CD4-positive, alpha-beta T cell treated with Interleukin-6 for 4 hours (primary cell): ENCODE measurements at places on chromosomes 11 and 22.

- DNase-seq: no peak
These were observed 103.3 kb upstream of the TOP3B start for GRCh38 chr22:22085702-22086500.

DNA sequence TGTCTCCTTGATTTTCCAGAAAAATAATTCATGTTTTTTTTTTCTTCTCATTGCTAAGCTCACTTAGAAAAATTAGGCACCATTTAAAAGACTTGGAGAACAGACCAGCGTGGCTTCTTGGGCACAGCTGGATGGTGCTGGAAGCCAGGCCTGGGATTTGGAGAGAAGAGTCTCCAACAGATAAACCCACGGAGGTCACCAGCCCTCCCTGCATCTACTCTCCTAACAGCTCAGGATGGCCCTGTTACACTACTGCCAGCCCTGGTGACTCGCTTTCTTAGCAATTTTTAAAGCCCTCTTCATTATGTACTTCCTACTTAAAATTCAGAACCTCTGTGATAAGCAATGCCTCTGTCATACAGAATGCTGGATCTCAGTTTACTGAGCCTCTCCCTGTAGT, 1.7 kb downstream of the PTH start:
- no peak for DNase-seq

- no peak for DNase-seq
These were observed 277.3 kb downstream of the CASP12 start for GRCh38 chr11:104620991-104621390.

DNA sequence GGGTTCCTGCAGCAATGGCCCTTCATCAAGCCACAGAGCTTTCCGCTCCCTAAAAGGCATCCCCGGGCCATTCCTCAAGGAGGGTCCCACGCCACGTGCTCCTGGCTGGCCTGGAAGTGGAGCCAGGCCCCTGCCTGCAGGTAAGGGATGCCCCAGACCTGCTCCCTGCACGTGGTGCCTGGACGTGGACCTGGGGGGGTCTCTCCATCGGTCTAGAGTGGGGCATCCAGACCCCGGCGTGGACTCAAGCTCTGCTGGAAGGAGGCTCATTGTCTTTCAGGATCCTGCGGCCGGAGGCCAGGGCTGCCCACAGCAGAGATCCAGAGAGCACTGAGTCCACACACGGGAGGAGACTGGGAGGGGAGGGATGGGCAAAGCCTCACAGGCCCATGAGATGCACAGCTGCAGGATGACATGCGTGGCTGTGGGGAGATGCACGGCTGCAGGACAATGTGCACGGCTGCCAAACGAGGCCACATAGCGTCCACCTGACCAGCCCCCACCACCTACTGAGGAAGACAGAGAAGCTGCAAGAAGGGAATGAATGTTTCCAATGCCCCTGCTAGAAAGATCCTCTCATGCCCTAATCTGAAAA, 236.7 kb downstream of the BRD1 start:
- no peak for DNase-seq

DNA sequence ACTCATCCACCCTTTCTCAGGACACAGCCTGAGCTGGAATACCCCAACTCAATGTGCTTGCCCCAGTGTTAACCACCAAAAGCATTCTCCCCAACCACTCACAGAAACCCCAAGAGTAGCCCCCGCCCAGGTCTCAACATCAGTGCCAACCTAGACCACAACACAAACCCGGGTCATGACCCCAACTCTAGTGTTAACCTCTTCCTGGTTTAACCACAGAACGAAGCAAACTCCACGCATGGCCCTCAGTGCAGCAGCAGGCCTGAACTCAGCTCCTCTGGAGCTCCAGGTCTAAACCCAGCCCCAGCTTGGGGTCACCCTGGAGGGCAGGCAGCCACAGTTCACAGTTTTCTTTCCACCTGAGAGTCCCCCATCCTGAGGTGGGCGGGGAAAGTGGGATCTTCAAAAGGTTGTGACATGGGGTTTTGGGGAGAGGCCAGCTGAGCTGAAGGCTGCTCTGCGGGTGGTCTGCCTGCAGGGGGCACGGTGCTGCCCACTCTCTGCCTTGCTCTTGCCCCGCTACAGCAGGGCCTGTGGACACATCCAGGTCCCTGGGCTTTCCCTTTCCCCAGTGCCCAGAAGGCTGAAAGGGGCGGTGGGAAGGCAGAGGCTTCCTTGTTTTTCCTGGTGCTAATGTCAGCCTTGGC, 37.9 kb downstream of the NECTIN1 start:
- DNase-seq: no peak

DNA sequence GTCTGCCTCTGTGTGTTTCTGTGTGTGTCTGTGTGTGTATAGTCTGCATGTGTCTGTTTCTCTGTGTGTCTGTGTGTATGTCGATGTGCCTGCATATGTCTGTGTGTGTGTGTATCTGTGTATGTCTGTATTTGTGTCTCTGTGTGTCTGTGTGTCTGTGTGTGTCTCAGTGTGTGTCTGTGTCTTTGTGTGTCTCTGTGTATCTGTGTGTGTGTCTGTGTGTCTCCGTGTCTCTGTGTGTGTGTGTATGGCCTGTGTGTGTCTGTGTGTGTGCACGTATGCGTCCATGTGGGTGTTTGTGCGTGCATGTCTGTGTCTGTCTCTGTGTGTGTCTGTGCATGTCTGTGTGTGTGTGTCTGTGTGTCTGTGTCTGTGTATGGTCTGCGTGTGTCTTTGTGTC, 439 bp downstream of the SNX32 start:
- no peak for DNase-seq

DNA sequence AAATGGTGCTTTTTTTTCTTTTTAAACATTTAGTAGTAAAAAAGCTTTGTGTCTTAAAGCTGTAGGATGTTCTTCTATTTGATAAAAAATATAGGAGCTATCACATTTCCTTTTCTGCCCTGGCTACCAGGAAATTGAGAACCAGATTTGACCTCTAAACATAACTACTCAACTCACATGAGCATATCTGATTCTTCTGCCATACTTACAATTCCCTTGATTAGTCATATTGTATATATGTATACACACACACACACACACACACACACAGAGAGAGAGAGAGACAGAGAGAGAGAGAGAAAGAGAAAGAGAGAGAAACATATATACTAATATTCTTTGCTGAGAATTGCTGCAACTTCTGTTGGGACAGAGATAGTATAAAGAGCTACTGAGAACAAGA, 23.0 kb upstream of the GDPD4 start:
- no peak for DNase-seq

GRCh38 chr22:27349456-27349855, 452.1 kb downstream of the MN1 start:
- DNase-seq: no peak

DNA sequence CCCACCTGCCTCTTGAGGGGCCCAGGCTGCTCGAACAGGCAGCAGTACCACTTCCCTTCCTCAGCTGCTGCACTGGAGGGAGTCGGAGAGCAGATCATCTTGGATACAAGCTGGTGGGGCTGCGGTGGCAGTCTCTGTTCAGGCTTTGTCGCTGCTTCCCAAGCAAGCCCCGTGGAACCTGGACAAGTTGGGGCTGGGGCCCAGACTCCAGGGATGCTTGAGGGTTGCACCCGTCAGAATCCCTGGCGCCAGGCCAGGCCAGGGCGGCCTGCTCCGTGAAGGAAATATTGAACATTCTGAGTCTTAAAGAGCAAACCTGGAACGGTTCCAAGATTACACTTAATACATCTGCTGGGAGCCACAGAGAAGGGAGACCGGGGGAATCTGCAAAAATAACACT, 310.1 kb upstream of the SORL1-AS1 start:
- DNase-seq: no peak
